ENCODE measurements at places on chromosomes 16 and 17.

GRCh38 chr17:60039114-60039846, 39.4 kb downstream of the HEATR6 start:
- DNase-seq: no peak

GRCh38 chr17:68763562-68763961, 162.4 kb upstream of the FAM20A start:
- DNase-seq: no peak

DNA sequence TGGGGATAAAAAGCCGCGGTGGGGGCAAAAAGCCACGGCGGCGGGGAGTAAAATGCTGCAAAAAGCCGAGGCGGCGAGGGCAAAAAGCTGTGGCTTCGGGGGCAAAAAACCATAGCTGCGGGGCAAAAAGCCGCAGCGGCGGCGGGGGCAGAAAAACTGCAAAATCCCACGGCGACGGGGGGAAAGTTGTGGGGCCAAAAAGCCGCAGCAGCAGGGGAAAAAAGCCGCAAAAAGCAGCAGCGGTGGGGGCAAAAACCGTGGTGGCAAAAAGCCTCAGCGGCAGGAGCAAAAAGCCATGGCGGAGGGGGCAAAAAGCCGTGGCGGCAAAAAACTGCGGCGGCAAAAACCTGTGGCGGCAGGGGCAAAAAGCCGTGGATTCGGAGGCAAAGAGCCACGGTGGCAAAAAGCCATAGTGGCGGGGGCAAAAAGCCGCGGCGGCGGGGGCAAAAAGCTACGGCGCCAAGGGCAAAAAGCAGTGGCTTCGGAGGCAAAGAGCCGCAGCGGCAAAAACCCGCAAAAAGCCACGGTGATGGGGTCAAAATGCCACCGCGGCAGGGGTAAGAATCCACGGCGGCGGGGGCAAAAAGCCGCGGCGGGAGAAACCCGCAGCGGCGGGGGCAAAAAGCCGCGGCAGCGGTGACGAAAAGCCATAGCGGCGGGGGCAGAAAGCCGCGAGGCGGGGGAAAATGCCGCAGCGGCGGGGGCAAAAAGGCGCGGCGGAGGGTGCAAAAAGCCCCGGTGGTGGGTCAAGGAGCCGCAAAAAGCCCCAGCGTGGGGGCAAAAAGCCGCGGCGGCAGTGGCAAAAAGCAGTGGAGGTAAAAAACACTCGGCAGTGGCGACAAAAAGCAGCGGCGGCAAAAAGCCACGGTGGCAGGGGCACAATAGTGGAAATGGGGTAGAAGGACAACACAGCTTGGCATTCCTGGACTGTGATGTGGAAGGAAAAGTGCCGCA, 192.8 kb downstream of the SHCBP1 start:
- no peak for DNase-seq

DNA sequence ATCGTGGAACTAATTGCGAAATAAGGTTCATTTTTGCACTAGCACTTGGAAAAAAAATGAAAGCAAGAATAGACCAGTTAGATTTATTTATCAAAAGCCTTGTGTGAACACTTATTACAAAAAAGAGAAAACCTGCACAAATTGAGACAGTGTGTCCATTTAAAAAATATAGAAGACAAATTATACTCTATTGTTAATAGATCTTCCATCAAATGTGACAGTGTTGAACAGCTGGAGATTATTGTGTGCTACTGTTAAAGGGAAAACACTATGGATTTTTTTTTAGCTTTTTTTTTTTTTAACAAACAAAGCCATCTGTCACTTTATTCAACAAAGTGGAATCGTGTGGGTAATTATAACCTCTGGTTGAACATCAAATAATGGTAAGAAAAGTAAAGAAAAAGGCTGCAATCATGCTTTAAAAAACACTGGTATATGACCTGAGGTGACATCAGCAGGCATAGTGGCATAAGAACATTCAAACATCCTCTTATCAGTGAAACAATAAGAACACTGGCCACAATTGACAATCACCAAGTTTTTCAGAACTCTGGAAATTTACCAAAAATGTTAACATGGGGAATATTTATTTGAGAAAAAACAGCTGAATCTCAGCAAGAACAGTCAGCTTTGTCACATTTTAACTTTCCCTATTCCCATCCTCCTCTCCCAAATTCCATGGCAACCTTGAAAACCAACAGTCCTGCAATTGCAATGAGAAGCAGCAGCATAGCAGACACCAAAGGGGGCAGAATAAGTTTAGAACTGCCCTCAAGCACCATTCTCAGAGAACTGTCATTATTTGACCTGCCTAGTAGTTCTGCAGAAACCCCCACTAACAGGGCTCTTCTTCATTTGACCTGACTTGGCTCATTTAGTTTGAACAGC, 442.3 kb upstream of the MON1B start:
- DNase-seq: no peak

DNA sequence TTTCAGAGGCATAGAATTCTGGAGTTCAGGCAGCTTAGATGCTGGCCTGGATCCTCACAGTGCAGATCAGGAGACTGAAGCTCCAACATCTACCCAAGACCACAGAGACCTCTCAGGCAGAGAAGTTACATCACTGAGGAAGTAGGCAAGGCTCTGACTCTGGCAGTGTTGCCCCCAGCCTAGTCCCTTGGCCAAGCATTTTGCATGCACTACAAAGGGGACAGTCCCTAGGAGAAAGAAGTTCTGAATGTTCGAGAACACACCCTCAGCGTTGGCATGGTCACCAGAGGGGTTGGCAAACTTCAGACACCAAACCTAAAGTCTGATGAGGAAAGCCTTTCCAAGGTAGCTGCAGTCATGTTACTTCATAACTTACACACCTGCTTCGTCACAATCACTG, 2.5 kb downstream of the RANBP10 start:
- DNase-seq: no peak

DNA sequence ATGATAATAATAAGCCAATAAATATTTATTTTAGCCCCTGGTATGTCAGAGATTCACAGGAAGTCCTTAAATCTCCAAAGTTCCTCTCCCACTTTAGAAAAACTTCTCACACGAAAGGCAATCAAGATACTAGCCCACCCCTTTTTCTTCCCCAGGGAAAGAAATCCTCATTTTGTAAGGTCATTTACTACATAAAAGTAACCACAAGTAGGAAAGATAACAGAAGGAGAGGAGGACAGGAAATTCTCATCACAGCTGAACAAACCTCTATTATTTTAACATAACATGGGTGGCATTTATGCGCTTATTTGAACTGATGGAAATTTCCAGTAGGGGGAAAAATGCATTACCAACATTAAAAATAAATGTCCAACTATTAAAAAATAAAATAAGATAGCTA, 3.4 kb downstream of the FAM222B start:
- no peak for DNase-seq

DNA sequence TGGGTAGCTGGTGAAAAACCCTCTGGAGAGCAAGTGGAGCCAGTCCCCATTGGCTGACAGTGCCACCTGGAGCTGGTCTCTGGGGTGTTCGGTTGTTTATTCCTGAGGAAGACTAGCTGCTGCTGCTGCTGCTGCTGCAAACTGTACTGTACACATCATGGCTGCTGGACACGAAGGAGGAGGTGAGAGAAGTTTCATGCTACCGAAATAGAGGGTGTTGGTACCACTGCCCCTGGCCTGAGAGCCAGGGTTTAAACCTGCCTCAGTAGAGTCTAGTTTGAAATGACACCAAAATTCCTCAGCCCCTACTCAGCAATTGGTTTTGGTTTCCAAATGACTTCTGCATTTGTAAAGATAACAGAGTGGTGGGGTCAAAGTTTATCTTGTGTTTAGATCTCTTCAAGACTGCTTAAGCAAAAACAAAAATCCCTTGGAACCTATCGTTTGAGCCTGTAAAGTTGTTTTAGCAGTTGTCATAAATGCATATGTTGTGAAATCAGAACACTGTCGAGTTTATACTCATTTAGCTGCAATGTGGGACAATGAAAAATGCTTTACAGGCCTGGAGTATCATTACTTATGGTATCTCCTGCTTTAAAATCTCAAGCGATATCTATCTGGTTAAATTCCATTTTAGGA, 40.8 kb downstream of the CYB5B start:
- no peak for DNase-seq

DNA sequence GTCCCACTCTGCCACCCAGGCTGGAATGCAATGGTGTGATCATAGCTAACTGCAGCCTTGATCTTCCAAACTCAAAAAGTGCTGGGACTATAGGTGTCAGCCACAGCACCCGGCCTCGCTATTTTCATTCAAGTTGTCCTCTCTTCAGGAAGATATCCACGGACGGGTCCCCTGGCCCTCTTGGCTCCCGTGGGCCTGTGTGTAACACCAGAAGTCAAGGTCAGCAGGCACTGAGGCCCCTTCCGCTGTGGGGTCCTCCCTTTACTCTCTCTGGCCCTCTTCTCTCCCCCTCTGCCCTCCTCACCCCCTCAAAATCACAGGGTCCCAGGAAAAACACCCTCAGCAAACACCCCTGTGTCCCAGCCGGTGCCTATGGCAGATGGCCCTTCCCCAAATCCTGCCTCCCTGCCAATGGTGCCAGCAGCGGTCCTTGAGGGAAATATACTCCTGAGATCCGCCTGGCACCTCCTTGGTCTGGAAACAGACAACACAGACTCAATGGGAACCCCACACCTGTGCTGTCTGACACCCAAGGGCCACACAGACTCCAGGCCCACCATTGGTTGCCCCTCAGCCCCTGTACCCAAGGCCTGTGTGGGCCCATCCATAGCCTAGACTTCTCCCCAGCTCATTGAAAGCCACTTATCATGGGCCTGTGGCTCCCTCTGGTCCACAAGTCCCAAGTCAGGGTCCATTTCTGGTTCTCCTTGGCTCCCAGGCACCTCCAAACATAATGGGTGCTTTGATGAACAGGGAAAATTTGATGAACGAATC, 221.5 kb downstream of the ZNF423 start:
- DNase-seq: no peak

- no peak for DNase-seq
Measured at GRCh38 chr17:74645010-74645409, 21.5 kb upstream of the CD300E start.

DNA sequence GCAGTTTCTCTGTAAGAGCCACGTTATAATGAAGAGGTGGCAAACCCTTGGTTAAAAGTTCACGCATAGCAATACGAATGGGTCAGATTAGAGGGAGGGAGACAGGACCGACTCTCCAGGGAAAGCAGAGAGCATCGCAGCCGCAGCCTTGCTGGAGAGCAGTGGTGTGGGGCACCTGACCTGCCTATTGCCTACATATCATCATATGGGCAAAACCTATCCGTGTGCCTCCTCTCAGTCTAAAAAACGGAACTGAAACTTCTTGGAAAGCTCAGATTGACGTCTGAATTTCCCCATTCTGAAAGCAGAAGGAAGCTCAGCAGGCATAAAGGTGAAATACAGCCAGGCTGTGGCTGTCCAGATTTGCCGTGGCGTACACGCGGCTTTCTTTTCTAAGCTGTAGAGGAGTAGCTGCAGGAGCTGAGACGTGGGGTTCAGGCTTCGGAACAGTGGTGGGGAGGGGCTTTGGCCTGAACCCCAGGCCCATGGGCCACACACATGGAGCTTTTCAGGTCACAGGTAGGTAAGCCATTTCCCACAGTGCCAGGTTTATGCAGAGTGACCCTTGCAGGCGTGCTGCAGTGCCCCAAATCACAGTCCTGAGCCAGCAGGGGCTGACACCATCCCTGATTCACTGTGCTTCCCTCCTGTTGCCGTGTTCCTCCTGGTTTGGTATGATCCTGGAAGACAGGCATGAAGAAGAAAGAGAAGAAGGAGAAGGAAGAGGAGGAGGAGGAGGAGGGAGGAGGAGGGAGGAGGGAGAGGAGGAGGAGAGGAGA, 41.6 kb upstream of the TNRC6C start:
- peak; percentile 12 for DNase-seq

- DNase-seq: no peak
Measured at GRCh38 chr16:79735271-79735670, 134.7 kb upstream of the MAF start.

GRCh38 chr17:18995220-18995619, 9.3 kb downstream of the FAM83G start:
- DNase-seq: no peak

All from cerebellar nuclear complex (tissue), 1 donor.